HFFc6 (cell line): ENCODE measurements at places on chromosomes 6 and 20. TPM values are rescaled to one million over a fixed set of nuclear protein-coding genes. Genes with fewer than 3 reads are reported as not detected.

The CCN2 gene
- 493 and 854 TPM in 2 replicates for total RNA-seq

The KHDC1 gene
- total RNA-seq = 4.5 to 6.8 TPM (median 6.2 TPM) in 3 replicates

The RAET1E gene
- total RNA-seq = 0.15 to 0.41 TPM (median 0.33 TPM) in 3 replicates

The OLIG3 gene
- not detected in 3 replicates for total RNA-seq

The ESR1 gene
- 0.02 to 0.24 TPM (median 0.07 TPM) in 3 replicates for total RNA-seq

The MDFI gene
- not detected in 2 replicates for total RNA-seq

The PCMT1 gene
- 106 and 117 TPM in 2 replicates for total RNA-seq

- peaks cover 9% of the 10 kb centered on the region; the same call in 1 of the 2 replicates for H3K36me3 ChIP-seq
- H3K27me3 ChIP-seq = peaks cover 5% of the 10 kb centered on the region
- no peak for DNase-seq
- peaks cover 16% of the 10 kb centered on the region; the same call in 1 of the 2 replicates for H3K4me1 ChIP-seq
- no peak overlapping the region for H3K4me3 ChIP-seq
These were observed 114.2 kb downstream of the BCAS1 start for GRCh38 chr20:53956013-53956715.

DNA sequence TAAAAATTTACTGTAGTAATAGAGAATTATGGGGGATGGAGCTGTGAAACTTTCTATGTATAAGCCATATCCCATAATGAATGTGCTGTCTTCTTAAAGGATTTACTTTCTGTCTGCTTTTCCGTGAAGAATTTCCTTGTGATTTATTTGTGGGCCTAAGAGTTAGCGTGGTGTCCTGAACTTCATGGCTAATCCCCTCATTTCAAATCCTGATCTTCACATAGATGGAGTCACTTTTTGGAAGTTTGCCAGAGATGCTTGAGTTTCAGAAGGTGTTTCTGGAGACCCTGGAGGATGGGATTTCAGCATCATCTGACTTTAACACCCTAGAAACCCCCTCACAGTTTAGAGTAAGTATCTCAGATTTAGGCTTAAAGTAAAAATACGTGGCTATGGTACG lies 19.4 kb upstream of the CLDN20 start:
- no peak overlapping the region for H3K27ac ChIP-seq
- peaks cover 6% of the 10 kb centered on the region for H3K27me3 ChIP-seq

DNA sequence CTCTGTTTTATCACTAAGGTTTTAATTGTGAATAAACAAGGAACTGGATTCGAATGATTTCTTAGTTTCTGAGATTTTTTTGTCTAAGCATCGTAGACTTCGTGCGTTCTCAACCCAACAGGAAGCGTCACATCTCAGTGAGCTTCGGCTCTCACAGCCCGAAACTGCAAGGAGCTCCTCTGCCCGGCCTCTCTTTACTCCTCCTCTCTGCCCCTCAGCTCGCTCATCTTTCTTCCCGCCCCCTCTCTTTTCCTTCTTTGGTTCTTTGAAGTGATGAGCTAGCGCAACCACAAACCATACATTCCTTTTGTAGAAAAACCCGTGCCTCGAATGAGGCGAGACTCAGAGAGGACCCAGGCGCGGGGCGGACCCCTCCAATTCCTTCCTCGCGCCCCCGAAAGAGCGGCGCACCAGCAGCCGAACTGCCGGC lies 480 bp upstream of the NT5E start:
- H3K27ac ChIP-seq = peak overlapping the region; percentile 98
- H3K27me3 ChIP-seq = peaks cover 8% of the 10 kb centered on the region; the same call in 1 of the 2 replicates
- peak overlapping the region; percentile 99 for H3K4me3 ChIP-seq
- peaks cover 68% of the 10 kb centered on the region for H3K4me1 ChIP-seq
- DNase-seq = peak; percentile 80
- peaks cover 62% of the 10 kb centered on the region for H3K36me3 ChIP-seq

DNA sequence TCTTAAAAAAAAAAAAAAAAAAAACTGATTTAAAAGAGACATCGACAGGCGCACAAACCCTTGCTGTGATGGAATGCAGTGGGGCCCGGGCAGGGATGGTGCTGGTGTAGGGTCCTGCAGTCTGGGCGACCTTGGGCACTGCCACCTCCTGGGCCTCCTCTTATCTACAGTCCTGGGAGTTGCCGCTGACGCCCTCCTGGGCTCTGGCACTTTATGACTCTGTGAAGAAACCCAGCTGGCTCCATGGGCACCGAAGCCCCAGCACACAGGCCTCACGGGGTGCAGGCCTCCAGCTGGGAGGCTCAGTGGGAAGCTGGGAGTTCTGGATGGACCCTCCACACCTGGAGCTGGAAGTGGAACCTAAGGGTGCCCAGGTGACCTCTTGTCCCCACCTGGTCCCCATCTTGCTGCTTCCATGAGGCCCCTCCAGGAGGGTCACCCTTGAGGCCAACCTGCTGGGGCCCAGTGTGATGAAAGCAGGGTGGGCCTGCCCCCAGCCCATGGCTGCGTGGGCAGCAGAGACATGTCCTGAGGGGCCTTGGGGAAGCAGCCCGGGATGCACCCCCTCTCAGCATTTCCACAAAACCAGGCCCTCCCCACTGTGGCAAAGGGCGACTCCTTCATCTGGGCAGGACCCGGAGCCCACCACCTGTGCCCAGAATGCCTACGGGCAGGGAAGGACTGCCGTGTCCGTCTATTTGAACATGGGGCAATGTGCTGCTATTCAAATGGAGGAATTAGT lies 104.9 kb downstream of the ASXL1 start:
- DNase-seq = no peak
- no peak overlapping the region for H3K27ac ChIP-seq
- no peaks in the 10 kb centered on the region for H3K36me3 ChIP-seq

DNA sequence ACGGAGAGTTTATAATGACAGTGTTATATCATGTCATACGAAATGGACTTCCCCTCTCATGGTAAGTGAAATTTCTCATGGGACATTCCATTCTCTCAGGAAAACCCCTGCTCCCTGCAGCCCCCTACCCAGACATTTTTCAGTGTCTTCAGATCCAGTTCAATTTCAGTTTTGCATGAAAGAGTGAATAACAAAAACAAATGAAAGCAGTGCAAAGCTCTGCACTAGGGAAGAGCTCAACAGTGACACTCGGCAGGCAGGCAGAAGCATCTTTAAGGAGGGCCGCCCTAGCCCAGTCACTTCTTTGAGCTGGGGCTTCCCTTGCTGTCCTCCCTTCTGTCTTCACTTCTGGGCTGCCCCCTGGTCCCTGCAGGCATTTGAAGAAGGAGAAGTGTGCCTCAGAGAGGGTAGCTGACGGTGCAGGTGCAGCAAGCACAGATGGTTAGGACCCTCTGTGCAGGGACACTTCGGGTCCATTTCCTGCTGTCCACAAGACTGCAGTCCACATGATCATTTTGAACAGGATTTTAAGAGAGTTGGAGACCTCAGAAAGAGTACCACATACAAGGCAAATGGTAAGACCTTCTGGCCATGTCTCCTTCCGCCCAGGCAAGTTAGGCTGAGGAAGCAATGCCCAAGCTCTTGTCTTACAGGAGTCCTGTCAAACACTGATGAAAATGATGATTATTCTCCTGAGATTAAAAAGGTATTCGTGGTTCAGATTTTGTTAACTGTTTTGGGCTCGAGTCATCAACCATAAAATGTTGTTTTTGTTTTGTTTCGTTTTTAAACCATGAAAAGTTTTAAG lies 5.4 kb upstream of the DUSP22 start:
- no peak overlapping the region for H3K4me3 ChIP-seq
- H3K36me3 ChIP-seq = no peaks in the 10 kb centered on the region
- DNase-seq = no peak
- H3K4me1 ChIP-seq = peaks cover 6% of the 10 kb centered on the region
- peaks cover 23% of the 10 kb centered on the region for H3K27me3 ChIP-seq

DNA sequence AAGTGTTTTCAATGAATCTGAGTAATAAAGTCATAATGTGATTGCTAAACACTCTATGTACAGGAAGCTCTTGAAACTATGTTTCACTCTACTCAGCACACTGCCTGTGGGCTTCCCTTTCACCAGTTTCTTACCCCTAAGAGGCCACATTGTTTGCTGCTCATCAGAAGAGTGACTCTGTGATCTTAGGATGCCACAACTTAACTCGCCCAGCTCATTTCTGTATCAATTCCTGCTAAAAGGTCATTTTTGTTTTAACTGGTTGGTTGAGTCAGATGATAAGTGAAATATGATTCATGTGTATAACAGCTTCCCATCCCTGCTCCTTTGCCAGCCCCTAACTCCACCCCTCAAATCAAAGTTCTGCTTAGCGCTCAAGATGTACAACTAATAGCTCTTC lies 9.8 kb upstream of the NDUFAF4 start:
- peak; percentile 13 for DNase-seq
- no peaks in the 10 kb centered on the region for H3K36me3 ChIP-seq
- no peak overlapping the region for H3K27ac ChIP-seq
- H3K4me1 ChIP-seq = peaks cover 8% of the 10 kb centered on the region
- no peak overlapping the region for H3K4me3 ChIP-seq

DNA sequence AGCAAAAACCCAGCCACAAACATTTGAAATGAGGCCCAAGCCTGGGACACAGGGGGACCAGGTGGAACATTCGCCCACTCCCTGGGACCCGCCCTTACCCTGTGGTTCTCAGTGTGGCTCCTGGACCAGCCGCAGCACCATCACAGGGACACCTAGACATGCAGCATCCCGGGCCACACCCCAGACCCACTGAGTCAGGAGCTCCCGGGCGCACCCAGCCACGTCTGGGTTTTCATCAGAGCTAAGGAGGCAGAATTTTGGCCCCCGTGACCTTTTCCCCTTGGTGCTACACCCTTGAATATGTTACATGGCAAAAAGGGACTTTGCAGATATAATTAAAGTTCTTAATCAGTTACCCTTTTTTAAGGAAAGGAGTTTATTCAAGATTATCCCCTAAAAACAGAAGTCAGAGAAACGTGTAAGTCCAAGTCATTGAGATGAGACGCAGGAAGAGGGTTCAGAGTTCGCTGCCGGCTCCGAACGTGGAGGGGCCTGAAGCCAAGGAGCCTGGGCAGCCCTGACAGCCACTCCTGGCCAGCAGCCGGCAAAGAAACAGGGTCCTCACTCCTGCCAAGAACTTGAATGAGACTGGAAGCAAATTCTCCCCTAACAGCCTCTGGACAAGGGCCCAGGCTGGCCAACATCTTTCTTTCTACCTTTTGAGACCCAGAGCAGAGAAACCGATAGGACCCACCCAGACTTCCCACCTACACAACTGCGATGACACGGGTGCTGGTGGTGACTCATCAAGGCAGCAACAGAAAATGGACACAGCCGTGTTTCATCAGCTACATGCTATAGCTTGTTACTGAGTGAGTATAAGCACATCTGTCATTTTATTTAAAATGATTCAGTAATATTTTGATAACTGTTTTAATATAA lies 25.3 kb downstream of the BFSP1 start:
- peaks cover 24% of the 10 kb centered on the region for H3K4me1 ChIP-seq
- no peaks in the 10 kb centered on the region for H3K36me3 ChIP-seq
- DNase-seq = peak; percentile 33
- H3K27ac ChIP-seq = peak overlapping the region; percentile 60
- peaks cover 4% of the 10 kb centered on the region; the same call in 1 of the 2 replicates for H3K27me3 ChIP-seq

DNA sequence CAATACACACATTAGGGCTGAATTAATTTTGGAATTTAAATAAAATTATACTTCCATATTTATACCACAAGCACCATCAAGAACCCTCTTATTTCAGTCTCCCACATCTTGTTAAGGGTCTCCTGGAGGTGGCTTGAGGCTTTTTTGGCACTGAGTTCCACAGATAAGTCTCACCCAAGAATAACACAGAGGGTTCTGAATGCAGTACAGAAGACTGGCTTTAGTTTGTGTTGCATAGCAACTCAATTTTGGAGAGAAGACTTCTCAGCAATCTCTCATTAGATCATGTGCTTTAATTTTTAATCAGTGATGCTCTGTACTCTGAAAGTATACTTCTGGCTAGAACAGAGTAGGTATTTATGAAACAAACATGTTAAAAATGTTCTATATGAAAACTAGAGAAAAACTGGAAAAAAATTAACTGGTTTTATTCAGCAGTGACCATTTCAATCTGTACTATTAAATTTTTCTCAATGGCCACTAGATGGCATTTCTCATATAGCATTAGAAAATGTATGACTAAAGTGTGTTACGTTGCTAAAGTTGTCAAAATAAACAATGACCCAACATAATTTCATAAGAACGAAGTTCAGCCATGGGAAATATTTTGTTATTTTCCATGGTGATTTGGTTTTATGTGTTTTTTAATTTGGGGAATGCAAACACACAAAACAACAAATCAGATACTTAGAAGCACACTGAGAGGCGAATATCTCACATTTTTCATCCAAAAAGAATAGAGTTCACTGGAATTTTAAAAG lies 32.7 kb upstream of the MAP7 start:
- H3K4me1 ChIP-seq = peaks cover 44% of the 10 kb centered on the region
- no peaks in the 10 kb centered on the region for H3K27me3 ChIP-seq
- peak; percentile 88 for DNase-seq
- no peak overlapping the region for H3K4me3 ChIP-seq
- H3K36me3 ChIP-seq = peaks cover 23% of the 10 kb centered on the region
- H3K27ac ChIP-seq = peak overlapping the region; percentile 94

DNA sequence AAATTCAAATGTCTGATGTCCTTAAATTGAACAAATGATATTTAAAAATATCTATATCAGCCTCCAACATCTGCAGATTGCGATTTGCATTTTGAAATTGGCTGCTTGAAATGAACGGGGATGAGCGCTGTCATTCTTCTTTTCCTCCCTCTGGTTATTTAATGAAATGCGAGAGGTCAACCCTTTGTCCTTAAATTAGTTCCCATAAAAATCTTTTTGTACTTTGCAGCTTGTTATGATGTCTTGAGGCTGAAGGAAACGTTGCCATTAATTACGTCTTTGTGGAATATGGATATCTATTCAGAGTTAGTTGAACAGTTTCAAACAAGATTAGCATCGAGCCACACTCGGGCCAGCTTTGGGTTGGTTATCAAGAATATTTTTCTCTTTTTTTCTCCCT lies 140.0 kb downstream of the LINC00237 start:
- H3K4me3 ChIP-seq = no peak overlapping the region
- no peaks in the 10 kb centered on the region for H3K4me1 ChIP-seq
- DNase-seq = no peak
- no peaks in the 10 kb centered on the region for H3K36me3 ChIP-seq
- H3K27ac ChIP-seq = no peak overlapping the region
- H3K27me3 ChIP-seq = no peaks in the 10 kb centered on the region; the same call in 1 of the 2 replicates

- no peaks in the 10 kb centered on the region for H3K36me3 ChIP-seq
- no peak overlapping the region for H3K27ac ChIP-seq
- peaks cover 6% of the 10 kb centered on the region for H3K4me1 ChIP-seq
These were observed 68.4 kb upstream of the SMLR1 start for GRCh38 chr6:130758813-130759212.

GRCh38 chr6:66599541-66599940 lies 892.5 kb upstream of the EYS start:
- DNase-seq = no peak
- 0 out of 2 replicates have a peak, but pooled peaks cover 5% of the 10 kb centered on the region for H3K36me3 ChIP-seq
- H3K27ac ChIP-seq = no peak overlapping the region
- no peak overlapping the region for H3K4me3 ChIP-seq
- H3K27me3 ChIP-seq = no peaks in the 10 kb centered on the region

- no peaks in the 10 kb centered on the region for H3K27me3 ChIP-seq
- DNase-seq = no peak
- H3K4me3 ChIP-seq = no peak overlapping the region
- H3K36me3 ChIP-seq = no peaks in the 10 kb centered on the region
- H3K27ac ChIP-seq = no peak overlapping the region
- no peaks in the 10 kb centered on the region for H3K4me1 ChIP-seq
These were observed 370.6 kb downstream of the SAMD5 start for GRCh38 chr6:147879031-147879580.

- DNase-seq = no peak
- peaks cover 17% of the 10 kb centered on the region for H3K27me3 ChIP-seq
- no peaks in the 10 kb centered on the region for H3K36me3 ChIP-seq
- H3K4me1 ChIP-seq = no peaks in the 10 kb centered on the region
- H3K4me3 ChIP-seq = no peak overlapping the region
- H3K27ac ChIP-seq = no peak overlapping the region
These were observed 35.8 kb upstream of the MAS1 start for GRCh38 chr6:159854959-159855358.
